Skeletal muscle tissue (tissue), 5 donors: ENCODE measurements at places on chromosomes 11 and 22. TPM values are rescaled to one million over a fixed set of nuclear protein-coding genes. Genes with fewer than 3 reads are reported as not detected.

SSTR3 gene
- total RNA-seq = not detected

SAA1 gene
- not detected for total RNA-seq

OSBP2 gene
- 4.7 TPM for total RNA-seq

FGF4 gene
- 1.6 TPM for total RNA-seq

HTR3A gene
- not detected for total RNA-seq
